ENCODE measurements at places on chromosomes 5 and 9.

DNA sequence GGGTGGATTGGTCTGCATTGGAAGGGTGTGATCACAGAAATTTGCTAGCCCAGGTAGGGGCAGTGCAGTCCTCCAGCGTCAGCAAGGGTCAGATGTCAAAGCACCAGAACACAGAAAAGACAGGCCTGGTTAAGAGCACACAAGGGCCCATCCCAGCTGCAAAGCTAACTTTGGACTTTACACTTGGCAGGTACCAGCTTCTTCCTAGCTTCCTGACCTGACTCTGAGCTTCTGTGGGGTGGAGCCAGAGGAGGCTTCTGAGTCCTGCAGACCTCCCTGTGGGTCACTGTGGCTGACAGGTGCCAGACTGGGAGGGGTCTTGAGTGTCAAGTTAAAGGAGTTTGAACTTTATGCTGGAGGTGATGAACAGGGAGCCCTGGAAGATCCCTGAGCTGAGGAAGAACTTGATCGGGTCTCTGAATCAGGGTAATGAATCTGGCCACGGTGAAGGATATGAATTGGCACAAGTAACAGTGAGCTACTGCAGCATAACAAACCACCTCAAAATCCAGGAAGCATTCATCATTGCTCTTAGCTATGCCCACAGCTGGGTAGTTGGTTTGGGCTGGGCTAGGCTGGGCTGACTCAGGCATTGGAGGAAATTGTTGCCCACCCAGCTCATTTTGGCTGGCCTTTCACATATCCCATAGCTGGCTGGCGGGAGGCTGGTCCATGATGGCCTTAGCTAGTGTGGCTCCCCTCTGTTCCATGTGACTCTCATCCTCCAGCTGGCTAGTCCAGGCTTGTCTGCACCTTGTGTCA is 63.4 kb downstream of the BARX1 start:
- DNase-seq, result no peak

GRCh38 chr5:172716796-172717313 is 54.1 kb downstream of the DUSP1 start:
- peak; percentile 85 for DNase-seq

DNA sequence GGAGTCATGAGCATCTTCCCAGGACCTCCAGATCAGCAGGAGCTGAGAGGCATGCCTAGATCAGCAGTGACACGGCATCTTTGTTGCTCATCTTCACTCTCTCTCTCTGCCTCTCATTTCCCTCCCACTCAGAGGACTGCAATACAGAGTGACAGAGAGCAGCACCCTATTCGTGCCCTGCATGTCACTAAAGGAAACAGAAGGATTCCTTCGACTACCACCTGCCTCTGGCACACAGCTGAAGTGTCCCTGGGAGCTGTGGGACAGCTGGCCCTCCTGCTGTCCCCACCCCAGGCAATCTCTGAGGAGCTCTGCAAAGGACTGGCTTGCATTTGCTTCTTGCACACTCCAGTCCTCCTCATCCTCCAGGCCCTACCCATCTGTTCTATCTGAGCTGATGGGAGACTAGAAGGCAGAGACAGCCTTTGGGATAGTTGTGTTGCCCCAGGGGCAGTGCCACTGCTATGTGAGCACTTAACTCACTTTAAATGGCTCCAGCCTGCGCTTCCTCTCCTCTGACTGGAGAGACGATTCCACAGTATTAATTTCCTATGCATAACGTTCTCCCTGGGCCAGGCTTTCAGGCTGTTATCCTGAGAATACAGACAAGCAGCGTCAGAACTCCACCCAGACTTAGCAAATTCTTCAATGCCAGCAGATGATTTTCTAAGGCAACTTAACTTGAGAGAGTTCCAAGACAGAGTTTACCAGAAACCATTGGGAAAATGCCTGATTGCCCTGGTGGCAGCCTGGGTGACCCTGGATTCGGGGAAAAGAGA is 167.6 kb upstream of the MAP1B start:
- no peak for DNase-seq

GRCh38 chr5:68343421-68343826 is 127.9 kb downstream of the PIK3R1 start:
- no peak for DNase-seq

GRCh38 chr9:116323571-116323970 is 170.0 kb downstream of the PAPPA start:
- DNase-seq, result no peak

- no peak for DNase-seq
Measured at GRCh38 chr5:54324651-54325271, 14.4 kb upstream of the ARL15 start.

DNA sequence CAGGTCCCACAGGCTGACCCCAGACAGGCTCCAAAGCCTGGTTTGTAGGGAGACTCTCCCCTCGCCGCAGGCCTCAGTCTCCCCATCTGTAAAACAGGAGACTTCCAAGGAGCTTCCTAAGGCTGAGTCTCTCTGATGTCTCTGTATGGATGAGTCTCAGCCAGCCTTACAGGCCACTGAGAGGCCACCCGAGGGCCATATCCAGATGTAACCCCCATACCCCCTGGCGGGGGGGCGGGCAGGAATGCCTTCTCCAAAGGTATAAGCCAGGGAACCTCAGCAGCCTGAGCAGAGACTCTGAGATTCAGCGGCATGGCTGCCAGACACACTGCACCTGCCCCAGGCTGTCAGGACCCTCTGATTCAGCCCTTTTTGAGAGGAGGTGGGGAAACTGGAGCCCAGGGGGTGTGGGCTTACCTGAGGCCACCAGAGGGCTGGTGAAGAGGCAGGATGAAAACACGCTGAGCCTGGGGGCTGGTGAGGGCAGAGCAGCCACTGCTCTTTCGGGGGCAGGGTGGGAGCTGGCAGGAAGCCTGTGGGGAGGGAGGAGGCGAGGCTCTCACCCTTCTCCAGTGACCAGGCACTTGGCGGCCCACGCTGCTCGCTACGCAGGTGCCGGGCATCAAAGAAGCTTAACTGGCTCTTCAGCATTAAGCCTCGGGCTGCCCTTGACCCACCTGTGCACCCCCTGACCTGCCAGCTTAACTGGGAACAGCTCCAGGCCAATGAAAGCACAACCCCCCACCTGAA is 5.5 kb upstream of the SUSD3 start:
- no peak for DNase-seq

DNA sequence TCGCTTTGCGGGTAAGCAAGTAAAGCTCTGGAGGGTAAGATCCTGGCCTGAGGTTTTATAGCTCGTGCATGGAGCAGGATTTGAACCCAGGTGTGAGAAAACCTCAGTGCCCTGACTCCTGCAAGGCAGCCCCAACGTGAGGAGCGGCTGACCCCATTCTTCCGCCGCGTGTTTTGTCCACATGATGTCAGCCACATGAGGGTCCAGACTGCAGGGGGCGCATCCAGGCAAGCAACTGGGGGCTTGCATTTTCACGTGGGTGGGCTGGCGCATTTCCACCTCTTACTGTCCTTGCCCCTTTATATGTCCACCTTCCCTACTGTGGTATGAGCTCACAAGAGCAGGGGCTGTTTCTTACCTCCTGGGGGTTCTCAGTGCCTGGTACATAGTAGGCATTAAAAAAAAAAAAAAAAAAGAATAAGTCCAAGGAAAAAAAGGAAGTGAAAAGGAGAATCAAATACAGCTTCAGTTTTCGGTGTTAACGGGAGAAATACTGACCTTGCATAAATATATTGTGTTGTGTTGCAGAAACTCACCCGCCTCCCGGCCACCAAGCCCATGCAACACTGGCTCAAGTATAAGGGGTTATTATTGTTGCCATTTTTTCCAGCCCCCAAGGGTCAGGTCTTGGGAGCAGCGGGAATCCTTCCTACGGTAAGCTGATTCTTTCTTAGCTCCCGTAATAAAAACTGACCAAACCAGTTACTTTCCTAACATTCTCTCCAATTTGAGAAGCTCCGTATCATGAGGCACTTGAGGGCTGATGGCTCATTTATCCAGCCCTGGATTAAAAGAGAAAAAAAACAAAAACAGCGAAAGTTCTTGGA is 15.0 kb downstream of the TLX3 start:
- no peak for DNase-seq

Data from NCI-H460 (cell line).